Natural killer cell treated with Interleukin-12 subunit alpha and Interleukin-12 subunit beta and Interleukin-15 and Interleukin-18, amount 100 ng/mL, for 72 hours (primary cell): ENCODE measurements at places on chromosomes 5 and 9. TPM values are rescaled to one million over a fixed set of nuclear protein-coding genes. Genes with fewer than 3 reads are reported as not detected.

SV2C gene
- not detected for total RNA-seq

KCNN2 gene
- not detected for total RNA-seq

SPINK13 gene
- not detected for total RNA-seq

PCDHB11 gene
- total RNA-seq = not detected

CDO1 gene
- total RNA-seq = not detected

MARVELD2 gene
- total RNA-seq = 0.14 TPM

SPARC gene
- not detected for total RNA-seq

PDZD2 gene
- total RNA-seq = not detected

ADAMTS12 gene
- not detected for total RNA-seq

NME5 gene
- total RNA-seq = not detected

TIMD4 gene
- total RNA-seq = 13.5 TPM

DRD1 gene
- total RNA-seq = not detected

CNTLN gene
- 2.9 TPM for total RNA-seq

WDR38 gene
- not detected for total RNA-seq

PIP5KL1 gene
- 2.7 TPM for total RNA-seq

CDKN2B gene
- 5.0 TPM for total RNA-seq

ACOT12 gene
- total RNA-seq = not detected

CDKN2AIPNL gene
- total RNA-seq = 28.2 TPM
